ENCODE measurements at places on chromosomes 5 and 9.

- DNase-seq, result no peak
Measured at GRCh38 chr9:124457887-124458431, 7.7 kb downstream of the ADGRD2 start.

- DNase-seq, result no peak
Measured at GRCh38 chr9:4068449-4068848, 231.4 kb downstream of the GLIS3 start.

- no peak for DNase-seq
Measured at GRCh38 chr9:33202018-33202417, 34.9 kb upstream of the B4GALT1 start.

DNA sequence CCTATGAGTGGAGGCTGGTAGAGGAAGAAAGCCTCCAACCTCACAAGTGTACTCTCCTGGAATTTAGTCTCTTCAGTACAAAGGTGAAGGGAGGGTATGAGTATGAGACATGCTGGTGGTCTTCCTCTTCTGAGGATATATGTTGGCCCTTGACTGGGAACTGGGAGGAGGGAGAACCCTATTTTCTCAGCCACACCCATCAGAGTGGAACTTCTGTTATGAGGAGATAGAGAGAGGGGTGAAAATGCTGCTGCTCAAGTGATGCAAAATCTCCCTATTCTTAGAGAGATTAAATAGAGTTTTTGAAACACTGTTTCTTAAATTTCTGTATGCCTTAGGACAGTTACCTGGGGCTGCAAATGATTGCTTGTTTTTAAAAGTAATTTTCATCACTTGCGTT lies 203.4 kb upstream of the PRR16 start:
- no peak for DNase-seq

DNA sequence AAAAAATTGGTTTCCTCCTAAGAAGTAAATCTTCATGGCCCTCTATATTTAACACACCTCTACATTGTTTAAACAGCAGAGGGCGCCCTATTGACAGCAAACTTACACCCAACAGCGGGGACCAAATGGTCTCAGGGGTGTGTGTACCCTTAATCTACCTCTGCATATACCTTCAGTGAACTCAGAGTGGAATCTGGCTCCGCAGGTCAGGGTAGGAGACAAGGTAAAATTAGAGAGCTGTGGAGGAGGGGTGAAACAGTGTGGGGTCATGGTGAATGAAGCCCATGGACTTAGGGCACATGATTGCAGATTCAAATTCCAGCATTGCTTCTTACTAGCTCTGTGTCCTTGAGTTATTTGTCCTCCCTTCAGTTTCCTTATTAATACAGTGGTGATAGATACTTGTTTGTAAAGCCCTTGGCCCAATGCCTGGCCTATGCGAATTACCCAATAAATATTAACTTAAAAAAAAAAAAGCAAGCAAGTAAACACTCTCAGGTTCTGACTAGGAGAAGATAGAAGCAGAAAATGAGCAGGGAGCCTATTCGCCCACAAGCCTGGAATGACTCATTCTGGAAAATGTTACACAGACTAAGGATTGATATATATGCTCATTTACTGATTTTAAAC lies 122.9 kb downstream of the CAVIN4 start:
- no peak for DNase-seq

DNA sequence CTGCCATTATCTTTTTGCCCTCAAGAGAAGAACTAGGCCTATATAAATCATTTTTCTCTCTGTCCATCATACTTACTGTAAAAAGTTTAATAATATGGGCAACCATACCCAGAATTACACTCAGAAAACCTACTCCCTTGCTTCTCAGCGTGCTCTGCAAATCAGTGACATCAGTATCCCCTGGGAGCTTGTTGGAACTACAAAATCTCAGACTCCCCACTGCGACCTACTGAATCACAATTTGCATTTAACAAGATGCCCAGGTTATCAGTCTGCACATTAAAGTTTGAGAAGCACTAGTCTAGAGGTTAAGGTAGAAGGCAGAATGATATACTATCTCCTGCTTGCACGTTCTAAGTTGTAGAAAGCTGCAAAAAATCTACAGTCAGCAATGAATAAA lies 127.2 kb downstream of the MLLT3 start:
- DNase-seq, result no peak

- DNase-seq, result no peak
Measured at GRCh38 chr5:72587661-72588308, 80.6 kb upstream of the ZNF366 start.

DNA sequence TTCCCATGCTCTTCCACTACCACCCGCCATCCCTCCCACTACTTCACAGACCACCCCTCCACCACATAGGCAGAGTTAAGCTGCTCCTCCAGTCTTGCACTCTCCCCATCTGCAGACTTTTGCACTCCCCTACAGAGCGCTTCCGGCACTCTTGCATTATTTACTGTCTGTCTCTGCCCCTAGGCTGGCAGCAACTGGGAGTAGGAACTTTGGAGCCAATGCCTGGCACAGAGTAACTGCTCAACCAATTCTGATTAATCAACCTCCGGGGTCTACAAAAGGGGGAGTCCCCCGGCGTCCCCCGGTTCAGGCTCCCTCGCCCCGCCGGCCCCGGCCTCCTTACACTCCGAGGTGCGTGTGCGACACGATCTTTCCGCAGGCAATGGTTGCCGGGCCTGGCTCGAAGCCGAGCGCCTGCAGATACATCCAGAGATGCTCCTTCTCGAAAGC lies 498 bp downstream of the HAUS6 start:
- DNase-seq, result no peak

GRCh38 chr5:179167871-179168451 lies 107.8 kb downstream of the ZNF354C start:
- no peak for DNase-seq

Measured in GM12878 (cell line).